Activated T-cell treated with anti-CD3 and anti-CD28 coated beads, Interleukin-2, amount 50 U/mL, for 24 hours (primary cell): ENCODE measurements at places on chromosomes 13 and 19.

- peak; percentile 9 for DNase-seq
Observed at GRCh38 chr19:51138549-51138979, 3.5 kb upstream of the SIGLEC7 start.

DNA sequence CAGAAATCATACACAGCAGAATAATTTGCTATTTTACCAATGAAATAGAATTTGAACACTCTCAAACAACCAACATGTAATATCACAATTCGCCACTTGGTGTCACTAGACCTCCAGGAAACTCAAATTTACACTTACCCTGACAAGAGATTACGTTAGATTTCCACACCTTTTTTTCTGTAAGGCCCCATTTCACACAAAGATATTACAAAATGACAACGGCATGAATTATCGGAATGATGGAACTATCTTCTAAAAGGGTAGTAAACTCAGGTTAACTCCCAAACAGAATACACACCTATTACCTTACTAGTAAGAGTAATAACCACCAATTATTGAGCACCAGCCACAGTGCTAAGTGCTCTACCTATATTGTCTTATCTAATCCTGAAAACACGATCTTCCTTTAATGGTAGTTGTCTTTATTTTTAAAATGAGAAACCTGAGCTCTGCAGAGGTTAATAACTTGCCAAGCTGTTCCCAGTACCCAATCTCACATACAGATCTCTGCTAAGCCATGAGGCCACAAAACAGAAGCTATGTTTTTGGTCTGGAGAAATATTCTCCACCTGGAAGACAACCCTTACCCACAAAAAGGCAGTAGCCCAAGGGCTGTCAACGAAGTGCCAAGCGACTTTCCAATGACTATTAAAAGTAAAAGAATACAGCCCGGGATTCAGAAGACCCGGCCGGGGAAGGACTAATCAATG is 152.4 kb downstream of the DCLK1 start:
- no peak for DNase-seq

- DNase-seq: no peak
Observed at GRCh38 chr13:38684714-38685113, 2.2 kb upstream of the FREM2 start.

DNA sequence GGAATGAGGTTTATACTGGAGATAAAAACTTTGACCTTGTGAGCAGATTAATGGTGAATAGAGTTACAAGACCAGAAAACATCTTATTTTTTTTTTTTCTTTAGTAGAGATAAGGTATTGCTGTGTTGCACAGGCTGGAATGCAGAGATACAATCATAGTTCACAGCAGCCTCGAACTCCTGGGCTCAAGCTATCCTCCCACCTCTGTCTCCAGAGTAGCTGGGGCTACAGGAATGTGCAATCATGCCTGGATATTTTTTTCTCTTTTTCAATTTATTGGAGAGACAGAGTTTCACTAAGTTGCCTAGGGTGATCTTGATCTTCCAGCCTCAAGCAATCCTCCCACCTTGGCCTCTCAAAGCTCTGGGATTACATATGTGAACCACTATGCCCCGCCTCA is 2139.1 kb downstream of the PCDH9 start:
- no peak for DNase-seq

DNA sequence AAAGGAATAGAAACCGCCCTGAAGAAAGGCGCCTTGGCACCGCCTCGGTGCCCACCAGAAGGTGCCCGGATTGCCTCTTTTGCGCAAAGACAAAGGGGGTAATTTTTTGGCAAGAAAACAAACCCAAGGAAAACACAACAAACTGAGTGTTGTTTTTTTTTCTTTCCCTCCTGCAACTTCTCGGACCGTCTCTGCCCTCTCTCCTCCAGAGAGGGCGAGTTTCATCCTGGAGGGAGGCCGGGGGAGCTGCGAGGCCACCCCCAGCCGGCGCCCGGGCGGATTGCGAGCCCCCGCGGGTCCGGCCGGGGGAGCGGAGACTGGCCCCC is 2.3 kb downstream of the ZNF536 start:
- no peak for DNase-seq

GRCh38 chr19:15081911-15082310 is at the start of gene OR1I1:
Gene OR1I1 (plus strand): TSS chr19:15082211. CDS start chr19:15087066, 4,855 bp downstream.
- no peak for DNase-seq
